ENCODE measurements at places on chromosomes 5 and 9.

- DNase-seq = peak; percentile 41
Measured at GRCh38 chr9:34986540-34987047, 3.0 kb upstream of the DNAJB5 start.

- no peak for DNase-seq
Measured at GRCh38 chr5:53907827-53908226, 347.4 kb downstream of the NDUFS4 start.

DNA sequence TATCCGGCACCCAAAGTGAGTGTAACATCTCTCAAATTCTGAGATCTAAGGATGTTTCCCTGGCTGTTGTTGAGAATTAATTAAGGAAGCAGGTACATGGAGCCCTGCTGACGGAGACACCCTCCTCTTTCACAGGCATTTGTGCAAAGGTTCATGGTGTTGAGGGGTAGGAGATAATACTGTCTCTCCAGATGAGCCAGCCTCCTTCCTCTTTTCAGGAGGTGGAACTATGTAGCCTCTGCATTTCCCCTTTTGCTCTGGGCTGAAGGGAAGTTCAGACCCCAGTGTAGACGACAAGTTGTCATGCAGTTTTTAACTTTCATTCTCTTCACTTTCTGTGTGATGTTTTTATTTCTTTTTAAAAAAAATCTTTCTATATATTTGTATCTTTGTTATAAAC is 107.5 kb downstream of the GALNT10 start:
- DNase-seq = no peak

- no peak for DNase-seq
Measured at GRCh38 chr9:14027116-14027800, 286.7 kb downstream of the NFIB start.

DNA sequence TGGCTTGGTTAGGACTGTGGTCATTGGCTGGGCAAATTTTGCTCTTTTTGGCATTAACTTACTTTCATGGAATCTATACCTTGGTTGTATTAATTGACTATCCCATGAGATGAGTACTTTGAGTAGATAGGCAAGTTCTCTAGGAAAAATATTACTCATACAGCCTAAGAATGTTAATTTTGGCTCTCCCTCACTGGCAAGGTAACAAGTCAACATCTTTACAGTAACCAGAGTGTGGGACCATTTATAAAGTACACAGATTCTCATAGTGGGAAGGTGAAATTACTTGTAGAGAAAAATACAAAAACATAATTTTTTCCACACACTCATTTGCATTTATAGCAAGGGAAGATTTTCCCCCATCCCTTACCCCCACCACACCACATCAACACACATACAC is 154.6 kb upstream of the ZNF608 start:
- DNase-seq = no peak

- no peak for DNase-seq
Measured at GRCh38 chr5:54446379-54446732, 9.1 kb upstream of the HSPB3 start.

- no peak for DNase-seq
Measured at GRCh38 chr9:31759703-31760102, 624.7 kb upstream of the ACO1 start.

DNA sequence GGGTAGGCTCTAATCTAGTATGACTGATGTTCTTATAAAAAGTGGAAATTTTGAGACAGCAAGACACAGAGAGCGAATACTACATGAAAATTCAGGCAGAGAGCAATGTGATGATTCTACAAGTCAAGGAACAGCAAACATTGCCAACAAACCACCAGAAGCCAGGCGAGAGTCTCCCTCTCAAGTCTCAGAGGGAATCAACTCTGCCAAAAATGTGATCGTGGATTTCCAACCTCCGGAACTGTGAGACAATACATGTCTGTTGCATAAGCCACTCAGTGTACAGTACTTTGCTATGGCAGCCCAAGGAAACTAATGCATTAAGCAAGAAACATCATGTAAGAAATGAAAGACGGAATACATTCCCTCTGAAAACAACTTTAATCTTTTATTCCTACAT is 52.1 kb upstream of the CCNG1 start:
- DNase-seq = no peak

- DNase-seq = peak; percentile 24
Measured at GRCh38 chr9:96031366-96031824, 155.9 kb downstream of the ERCC6L2 start.

DNA sequence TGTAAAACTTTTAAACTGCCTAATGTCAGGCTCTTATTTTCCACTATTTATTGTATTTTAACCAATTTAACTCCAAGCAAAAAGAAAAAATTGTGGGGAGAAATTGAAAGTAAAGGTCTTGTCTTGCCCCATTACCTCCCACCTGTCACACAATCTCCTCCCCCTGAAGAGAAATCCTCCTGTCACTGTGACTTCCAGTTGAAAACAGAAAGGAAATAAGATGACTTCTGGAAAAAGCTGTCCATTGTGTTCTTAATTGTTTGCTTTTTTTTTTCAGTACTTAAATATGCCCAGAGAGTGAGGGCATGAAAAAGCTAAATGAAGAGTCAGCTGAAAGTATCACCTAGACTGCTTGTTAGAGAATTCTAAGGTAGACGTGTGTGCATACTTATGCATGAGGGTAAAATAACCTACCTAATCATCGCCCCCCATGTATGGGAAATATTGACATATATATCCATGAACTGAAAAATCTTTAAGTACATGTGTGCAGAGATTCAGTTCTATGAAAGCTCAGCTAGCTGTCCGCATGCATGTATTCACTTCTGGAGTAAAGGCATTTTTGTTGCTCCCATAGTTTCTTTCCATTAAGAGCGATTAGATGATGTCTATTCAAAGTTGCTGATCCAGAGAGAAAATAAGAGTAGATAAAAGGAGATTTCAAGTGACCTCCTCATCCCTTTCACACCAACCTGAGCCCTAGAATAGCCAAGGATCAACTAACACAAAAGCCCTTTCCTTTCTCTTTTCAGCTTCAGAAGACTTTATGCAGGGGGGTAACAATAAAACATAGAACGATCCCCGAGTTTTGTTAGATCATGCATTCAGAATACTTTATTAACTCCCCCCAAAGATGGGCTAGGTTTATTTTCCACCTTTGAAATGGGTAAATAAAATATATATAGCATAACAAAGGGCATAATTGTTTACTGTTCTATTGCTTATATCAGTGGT is 5.3 kb downstream of the NR2F1-AS1 start:
- DNase-seq = no peak

GRCh38 chr5:145859897-145860296 is 12.9 kb downstream of the GRXCR2 start:
- DNase-seq = no peak

DNA sequence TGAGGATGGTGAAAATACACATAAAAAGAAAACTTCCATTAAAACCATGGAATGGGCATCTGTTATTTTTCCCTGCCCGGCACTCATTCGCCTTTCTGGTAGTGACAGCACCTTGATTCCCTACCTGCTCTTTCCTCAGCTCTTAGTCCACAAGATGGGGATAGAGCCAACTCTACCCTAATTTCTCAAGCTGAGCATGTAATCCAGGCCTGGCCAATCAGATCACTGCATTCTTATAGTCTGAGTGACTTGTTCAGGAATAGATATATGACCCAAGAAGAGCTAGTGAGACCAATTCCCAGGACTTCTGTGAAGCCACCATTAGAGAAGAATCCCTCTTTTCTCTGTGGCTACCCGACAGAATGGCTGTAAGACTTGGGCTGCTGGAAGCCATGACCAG is 58.1 kb downstream of the TSSK1B start:
- DNase-seq = no peak

DNA sequence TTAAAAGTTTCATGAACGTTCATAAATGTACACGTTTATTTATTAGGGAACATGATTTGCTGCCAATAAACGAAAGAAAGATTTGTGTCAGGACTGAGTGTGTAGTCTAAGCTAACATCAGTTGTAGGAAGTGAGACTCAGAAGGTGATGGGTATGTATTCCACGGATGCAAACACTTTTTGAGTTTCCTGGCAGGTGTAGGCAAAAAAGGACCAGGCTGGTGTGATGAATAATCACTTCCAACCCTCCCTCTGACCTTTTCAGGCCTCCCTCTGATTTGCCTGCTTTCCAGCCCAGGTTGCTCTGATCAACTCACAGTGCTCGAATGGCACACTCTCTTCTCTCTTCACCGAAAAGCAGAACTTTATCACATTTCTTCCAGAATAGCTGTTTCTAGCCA is 51.8 kb downstream of the BASP1 start:
- DNase-seq = no peak

DNA sequence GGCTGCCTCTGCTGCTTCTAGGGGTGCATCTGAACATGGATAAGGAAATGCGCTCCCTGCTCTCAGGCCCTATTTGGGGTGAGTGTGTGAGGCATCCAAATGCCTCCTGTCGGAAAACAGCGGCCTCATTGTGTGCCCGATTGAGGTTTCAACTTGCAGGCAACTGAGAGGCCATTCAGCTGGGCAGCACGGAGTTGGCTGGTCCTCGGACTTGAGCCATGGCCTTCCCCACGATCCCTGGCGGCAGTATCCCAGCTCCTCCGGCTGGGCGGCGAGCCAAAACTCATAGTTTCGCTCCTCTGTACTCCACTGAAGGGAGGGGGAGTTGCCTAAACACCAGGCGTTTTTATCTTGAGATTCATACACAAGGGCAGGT is 597.3 kb upstream of the SGCD start:
- DNase-seq = no peak

GRCh38 chr5:4001758-4002533 is 406.3 kb downstream of the IRX1 start:
- DNase-seq = no peak

GRCh38 chr5:127260686-127261085 is 29.9 kb upstream of the MEGF10 start:
- DNase-seq = no peak

DNA sequence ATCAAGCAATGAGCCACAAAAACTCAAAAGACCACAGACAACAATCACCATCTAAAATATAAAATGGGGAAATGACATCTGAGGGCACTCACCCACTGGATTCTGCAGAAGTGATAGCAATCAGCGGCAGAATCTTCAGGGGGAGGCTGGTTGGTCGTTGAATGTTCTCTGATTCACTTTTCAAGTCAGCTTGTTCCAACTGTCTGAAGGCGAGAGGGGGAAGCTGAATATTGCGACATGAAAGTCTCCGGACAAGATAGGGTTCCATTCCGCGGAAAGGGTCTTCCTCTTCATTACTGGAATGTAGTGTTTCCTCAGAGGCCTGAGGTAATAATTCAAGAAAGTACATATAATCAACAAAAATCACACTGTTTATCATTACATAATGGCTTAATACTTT is 94.9 kb upstream of the PDE4D start:
- no peak for DNase-seq

- no peak for DNase-seq
Measured at GRCh38 chr9:101706997-101707396, 31.4 kb downstream of the GRIN3A start.

DNA sequence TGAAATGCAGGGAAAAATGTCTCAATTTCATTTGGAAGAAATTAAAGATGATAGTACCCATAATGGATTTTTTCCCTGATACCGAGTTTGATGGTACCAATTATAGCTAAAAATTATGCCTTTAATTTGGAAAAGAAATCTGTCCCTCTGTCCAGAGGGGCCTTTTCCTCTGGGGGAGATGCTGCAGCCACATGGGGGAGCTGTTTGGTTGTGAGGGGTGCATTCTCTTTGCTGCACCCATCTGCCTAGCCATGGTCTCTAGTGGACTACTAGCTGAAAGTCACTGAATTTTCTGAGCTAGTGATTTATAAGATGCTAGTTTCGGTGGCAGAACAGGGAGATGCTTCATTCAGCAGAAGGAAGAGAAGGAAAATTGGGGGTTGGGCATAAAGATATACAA is 9.6 kb downstream of the SEC61B start:
- peak; percentile 39 for DNase-seq

DNA sequence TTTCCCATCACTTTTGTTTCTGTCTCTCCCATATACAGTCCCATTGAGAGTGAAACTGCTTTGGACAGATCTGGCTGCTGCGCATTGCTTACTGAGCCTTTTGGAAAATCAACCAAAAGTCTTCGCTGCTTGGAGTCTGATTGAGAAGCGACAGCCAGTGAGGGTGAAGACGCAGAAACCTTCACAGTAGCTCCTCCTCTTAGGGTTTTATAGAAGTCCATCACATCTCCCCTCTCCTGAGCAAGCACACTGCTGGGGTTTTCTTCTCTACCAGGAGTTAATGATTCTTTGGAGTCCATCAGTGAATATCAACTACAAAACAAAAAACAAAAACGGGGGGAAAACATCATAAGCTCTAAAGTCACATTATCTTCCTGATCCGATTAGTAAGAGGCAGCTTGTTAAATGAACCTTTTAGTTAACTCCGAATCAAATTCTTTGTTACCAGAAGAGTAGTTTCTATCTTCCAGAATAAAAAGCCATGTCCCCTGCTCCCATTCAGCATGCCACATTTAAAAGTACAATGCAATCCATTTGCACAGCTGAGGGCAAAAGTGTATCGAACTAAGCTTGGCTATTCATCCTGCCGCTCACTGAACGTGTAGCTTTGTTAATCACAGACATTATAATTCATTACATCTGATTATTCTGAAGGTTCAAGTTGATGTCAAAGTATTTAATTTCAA is 2.8 kb downstream of the NR3C1 start:
- no peak for DNase-seq

DNA sequence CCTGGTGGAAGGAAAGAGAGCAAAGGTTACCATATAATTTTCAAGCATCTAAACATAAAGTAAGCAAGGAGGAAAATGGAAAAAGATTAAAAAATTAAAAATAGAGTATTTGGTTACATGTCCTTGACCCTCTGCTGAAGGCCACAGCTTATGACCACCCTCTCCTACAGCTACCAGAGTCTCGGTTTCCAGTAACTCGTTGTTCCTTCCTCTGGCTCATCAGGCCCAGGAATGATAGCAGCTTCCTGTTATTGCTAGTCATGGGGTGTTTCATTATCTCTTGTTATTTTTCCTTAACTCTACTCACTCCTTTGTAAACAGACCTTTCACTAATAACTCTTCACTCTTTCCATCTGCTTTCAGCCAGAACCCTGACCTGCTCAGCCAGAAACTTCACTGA is 102.2 kb downstream of the YTHDC2 start:
- peak; percentile 87 for DNase-seq

- DNase-seq = no peak
Measured at GRCh38 chr9:1446671-1447070, 396.5 kb downstream of the DMRT2 start.

DNA sequence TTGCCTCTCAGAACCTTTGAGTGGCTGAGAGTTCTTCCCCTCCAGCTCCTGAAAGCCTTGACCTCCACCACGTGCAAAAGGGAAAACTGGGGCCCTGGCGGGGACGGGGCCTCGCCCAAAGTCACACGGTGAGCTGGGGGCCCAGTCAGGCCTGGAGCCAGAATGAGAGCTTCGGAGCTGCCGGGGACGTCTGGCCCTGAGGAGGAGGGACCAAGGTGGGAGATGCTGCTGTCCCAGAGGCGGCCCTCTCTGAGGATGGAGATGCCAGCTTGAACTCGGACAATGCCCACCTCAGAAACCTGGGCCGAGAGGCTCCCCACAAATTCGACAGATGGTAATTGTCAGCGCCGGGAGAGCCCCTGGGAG is 643 bp downstream of the AK8 start:
- DNase-seq = no peak

GRCh38 chr5:176381423-176381822 is 7.0 kb downstream of the NOP16 start:
- DNase-seq = no peak

- no peak for DNase-seq
Measured at GRCh38 chr9:76693912-76694311, 70.3 kb upstream of the PCA3 start.

- DNase-seq = no peak
Measured at GRCh38 chr9:19440823-19441580, 32.2 kb downstream of the ACER2 start.

- peak; percentile 49 for DNase-seq
Measured at GRCh38 chr9:134533850-134534588, 107.6 kb upstream of the COL5A1 start.
